Stimulated activated CD4-positive, alpha-beta T cell treated with anti-CD3 and anti-CD28 coated beads, Interleukin-15, amount 100 ng/mL, for 1 hour (primary cell): ENCODE measurements at places on chromosomes 16 and 17.

DNA sequence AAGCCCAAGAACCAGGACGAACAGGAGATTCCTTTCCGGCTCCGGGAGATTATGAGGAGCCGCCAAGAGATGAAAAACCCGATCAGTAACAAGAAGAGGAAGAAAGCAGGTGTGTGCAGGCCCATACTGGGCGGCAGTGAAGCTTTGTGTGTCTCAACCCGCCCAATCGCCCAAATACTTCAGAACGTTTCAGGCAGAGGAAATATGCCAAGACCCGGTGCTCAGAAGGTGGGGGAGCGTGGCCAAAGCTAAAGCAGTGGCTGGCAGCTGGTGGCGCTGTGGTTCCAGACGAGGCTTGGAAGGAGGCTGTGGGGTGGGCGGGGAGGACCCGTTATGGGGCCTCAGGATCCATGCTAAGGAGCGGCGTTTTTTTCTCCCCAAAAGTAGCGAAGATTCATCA, 1.2 kb downstream of the CCDC137 start:
- DNase-seq, result no peak

- DNase-seq, result peak; percentile 86
These were observed at the start of the genes GLOD4 and MRM3 for GRCh38 chr17:781805-782731. TSS of gene GLOD4 (minus strand) at chr17:782280. CDS start at chr17:782255, 25 bp downstream. TSS of gene MRM3 (plus strand) at chr17:782353. CDS start at chr17:782379, 26 bp downstream.

- DNase-seq, result no peak
These were observed 1.4 kb downstream of the PLD6 start for GRCh38 chr17:17204635-17205231.

DNA sequence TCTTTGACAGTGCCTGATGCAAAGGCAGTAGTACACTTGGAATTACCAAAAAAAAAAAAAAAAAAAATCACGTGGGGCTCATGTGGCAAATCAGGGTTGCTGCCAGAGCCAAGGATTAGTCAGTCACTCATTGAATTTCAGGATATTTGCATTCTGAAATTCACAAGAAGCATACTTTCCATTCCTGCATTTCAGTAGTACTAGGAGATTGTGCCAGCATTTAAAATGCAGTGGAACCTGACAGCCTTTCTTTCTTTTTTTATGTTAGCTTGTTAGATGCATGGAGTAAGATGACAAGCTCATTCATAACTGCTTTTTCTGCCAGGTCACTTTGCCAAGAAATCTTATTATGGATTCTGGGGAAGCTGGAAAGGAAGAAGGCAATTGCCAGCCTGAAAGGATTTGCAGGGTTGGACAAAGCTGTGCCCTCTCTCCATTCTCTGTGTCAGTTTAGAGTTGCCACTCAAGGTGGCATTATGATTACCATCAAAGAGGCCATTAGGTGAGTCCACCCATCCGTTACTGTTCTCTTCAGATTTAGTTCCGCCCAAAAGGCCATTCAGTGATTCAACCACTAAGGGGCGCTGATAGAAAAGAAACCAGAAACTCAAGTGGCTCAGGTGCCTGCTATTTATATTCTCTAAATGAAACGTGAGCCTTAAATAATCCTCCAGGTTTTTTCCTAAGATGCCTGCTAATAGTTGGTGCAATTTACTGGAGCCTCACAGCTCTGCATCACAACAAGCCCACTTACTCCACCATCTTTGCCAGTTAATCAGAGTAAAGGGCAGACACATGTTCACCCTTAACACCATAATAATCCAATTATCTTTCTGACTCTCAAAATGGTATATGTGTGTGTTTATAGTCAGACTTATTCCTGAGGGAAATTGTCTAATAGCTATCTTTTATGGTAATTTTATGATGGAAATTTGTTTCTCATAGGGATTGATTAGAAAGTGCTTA, 59.0 kb downstream of the TANGO6 start:
- DNase-seq, result no peak

DNA sequence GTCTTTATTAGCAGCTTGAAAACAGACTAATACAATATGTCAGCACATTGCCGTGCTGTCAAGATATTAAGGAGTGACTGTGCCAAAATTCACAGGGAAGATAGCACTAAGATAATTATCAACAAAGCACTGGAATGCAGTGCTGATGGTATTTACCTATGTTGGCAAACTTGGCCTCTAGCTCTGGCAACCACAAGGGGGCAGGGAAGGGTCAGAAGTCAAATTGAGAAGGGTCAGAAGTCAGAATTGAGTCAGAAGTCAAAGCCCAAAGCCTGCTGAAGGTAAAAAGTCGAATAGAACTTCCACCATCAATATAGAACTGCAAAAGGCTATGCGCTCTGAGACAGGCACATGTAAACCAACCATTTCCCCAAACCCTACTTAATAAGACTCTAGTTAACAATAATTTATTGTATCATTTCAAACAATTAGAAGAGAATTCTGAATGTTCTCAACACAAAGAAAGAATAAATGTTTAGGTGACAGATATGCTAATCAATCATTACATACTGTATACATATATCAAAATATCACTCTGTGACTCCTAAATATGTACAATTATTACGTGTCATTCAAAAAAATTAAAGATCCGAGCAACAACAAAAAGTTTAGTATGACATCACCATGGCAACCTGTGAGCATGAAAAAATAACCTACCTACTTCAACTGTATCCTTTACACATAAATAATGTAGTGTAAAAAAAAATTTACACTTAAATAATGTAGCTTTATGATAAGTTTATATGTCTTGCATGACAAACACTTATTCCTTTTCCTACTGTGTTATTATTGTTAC, 916.1 kb downstream of the KCNJ2 start:
- no peak for DNase-seq

- DNase-seq, result no peak
These were observed 3.2 kb upstream of the CDH5 start for GRCh38 chr16:66363211-66363777.

- no peak for DNase-seq
These were observed 537 bp upstream of the GJC1 start for GRCh38 chr17:44830359-44831288.

DNA sequence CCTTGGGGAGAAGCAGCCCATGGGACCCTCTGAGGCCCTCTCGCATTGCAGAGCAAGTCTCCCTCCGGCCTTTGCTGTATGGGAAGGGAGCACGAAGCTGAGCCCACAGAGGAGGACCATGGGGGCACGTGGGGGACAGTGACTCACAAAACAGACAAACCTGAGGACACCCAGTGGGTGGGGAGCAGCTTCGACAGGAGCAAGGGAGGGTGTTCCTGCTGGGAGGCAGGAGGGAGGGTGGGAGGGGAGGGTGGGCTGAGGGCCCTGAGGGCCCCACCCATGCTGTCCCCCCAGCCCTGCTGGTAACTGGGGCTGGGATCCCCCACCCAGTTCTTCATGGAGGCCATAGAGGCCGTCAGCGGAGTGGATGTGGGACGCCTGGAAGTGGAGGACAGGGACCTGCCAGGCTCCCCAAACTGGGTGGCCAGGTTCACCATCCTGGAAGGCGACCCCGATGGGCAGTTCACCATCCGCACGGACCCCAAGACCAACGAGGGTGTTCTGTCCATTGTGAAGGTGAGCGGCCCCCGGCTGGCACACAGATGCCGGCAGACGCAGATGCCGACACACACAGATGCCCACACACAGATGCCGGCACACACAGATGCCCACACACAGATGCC, 12.5 kb downstream of the SLC22A31 start:
- DNase-seq, result no peak

GRCh38 chr17:5585287-5585794, 1.0 kb upstream of the NLRP1 start:
- DNase-seq, result no peak

GRCh38 chr17:68698746-68699145, 97.6 kb upstream of the FAM20A start:
- DNase-seq, result no peak

GRCh38 chr16:76535-77272, 1.3 kb upstream of the MPG start:
- no peak for DNase-seq

- no peak for DNase-seq
These were observed 14.8 kb downstream of the VASN start for GRCh38 chr16:4386451-4386805.

DNA sequence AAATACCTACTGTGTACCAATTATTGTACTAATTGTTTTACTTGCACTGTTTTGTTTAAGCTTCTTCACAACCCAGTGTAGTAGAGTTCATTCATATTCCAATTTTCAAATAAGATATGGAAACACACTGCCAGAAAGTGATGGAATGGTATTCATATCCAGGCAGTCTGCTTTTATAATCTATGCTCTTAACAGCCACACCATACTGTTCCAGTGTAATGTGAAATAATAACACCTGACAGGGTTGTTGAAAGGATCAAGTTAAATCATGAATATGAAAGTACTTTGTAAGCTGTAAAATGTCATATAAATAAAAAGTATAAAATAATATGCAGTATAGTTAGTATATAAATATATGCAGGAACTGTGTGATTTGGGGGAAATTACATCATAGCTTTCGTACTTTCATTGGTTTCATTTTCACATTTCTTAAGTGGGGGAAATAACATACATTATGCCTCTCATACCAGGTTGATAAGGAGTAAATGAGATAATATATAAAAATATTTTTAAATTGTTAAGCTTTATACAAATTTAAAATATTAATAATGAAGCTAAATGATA, 230.8 kb downstream of the TANC2 start:
- no peak for DNase-seq

DNA sequence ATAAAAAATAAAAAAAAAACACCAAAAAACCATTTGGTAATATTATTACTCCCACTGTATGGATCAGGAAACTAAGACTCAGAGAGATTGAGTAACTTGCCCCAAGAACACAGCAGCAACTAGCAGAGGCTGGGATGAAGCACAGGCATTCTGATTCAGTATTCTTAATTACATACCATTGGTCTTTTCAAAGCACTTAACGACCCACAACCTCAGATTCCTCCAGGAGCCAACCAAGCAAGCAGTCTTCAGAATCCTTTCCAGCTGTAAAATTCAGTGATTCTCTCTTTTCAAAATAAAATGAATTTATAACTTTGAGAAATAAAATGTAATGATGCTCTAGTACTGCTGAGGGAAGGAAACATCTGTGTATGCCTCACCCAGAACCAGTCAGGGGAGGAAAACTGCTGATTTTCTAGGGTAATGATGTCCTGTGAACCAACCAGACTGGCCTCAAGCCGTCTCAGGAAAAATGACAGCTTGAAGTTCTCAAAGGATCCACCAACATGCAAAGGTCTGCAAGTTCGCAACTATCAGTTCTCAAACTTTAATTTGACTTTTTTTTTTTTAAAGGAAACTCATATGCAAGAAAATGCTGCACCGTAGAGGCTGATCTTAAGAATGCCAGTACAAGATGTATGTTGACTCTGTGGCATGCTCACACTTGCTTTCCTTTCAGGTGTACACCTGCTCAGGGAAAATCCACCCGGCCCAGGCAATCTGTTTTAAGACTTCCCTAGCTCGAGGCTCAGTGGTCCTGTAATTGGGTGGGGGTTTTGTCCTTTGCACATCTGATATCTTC, 9.0 kb downstream of the CUEDC1 start:
- DNase-seq, result no peak

DNA sequence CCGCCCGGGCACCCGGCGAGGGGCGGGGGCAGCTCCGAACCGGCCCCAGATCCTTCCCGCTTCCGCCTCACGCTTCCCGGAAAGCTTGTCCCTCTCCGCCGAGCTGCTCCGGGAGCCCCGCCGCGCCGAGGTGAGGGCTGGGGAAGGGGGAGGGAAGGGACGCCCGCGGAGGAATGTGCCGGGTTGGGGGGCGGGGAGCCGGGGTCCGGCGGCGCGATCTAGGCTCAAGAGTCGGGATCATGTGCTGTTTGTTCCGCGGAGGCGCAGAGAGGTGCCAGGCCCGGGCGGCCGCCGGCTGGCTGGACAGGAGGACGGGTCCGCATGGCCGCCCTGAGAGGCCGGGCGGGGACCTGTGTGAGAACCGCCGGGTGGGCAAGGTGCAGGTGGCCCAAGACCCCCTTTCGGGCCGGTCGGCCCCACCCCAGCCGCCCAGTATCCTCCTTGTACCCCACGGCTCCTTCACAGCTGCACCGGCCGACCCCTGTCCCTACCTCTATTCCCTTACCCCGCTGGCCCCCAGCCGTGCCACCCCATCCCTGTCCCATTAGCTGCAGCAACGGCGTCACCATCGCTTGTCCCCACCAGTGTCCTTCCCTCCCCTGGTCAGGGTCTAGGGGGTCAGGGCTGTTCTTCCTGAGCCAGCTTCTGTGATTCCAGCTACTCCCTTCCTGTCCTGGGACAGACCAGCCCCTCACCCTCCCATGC, 429 bp downstream of the KIF1C start:
- DNase-seq, result no peak

GRCh38 chr17:75695141-75695829, 26.0 kb upstream of the ITGB4 start:
- no peak for DNase-seq

GRCh38 chr16:9383281-9383680, 291.8 kb downstream of the HAPSTR1 start:
- DNase-seq, result no peak

GRCh38 chr17:79674506-79675412, 56.0 kb upstream of the ENPP7 start:
- no peak for DNase-seq

GRCh38 chr16:50169555-50170096, 16.5 kb downstream of the TENT4B start:
- DNase-seq, result no peak

- DNase-seq, result no peak
These were observed 22.8 kb downstream of the TADA2A start for GRCh38 chr17:37429453-37429852.

- DNase-seq, result no peak
These were observed 34.5 kb downstream of the YWHAE start for GRCh38 chr17:1365445-1366039.

DNA sequence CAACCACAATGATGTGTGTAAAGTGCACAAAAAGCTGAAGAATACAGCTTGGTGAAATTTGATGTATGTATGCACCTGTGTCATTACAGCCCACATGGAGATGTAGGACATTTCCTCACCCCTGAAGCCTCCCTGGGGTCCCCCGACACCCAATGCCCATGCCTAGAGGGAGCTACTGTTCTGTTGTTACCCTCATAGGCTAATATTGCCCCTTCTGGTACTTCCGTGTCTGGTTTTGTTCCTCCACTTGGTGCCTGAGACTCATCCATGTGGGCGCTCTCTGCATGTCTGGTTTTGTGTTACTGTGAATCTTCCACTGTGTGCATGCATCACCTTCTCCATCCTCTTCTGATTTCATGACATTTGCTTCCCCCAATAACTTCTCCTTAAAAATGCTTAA, 18.6 kb downstream of the TNFRSF13B start:
- DNase-seq, result no peak

GRCh38 chr17:32116937-32117336, 25.4 kb upstream of the RHOT1 start:
- no peak for DNase-seq

GRCh38 chr17:39173526-39174274, 7.7 kb upstream of the ARL5C start:
- DNase-seq, result no peak

DNA sequence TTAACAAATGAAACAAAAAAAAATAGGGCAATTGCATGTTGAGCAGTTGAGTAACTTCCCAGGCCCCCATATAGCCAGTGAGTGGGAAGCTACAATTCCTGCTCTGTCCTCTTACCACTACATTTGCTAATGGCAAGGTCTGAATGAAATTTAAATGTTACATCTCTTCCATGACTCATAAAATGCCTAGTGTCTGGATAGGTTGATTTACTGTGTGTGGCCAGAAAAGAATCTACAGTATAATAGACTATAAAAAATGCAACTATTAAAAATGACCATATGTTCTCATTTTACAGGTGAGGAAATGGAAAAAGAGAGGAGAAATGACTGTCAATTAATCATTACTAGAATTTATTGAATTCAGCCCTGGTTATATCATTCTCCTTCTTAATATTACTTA, 1199.3 kb downstream of the CDH11 start:
- no peak for DNase-seq
